T-cell (primary cell): ENCODE measurements at places on chromosomes 13 and 19.

DNA sequence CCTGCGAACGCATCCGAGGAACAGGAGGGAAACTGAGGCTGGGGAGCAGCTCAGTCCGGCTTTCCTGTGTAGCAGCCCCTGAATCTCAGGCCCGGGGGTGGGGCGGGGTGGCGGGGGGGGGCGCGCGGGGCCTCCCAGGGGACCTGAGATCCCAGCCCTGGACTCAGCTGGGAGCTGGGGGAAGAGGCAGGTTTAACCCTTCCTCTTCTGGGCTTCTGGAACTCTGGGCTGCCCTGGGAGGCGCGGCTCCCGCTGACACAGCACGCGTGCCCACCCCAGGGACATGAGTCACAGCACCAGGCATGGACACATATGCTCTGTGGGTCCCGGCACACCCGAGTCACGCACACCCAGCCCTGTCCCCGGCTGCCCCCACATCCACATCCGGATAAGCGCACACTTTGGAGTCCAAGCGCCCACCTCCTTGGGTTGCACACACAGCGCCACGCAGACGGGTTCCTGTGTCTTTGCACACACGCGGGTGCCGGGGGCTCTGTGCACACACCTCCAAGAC lies 3.5 kb upstream of the CIRBP start:
- no peak for DNase-seq

GRCh38 chr13:100399455-100399854 lies 189.1 kb downstream of the GGACT start:
- no peak for DNase-seq

DNA sequence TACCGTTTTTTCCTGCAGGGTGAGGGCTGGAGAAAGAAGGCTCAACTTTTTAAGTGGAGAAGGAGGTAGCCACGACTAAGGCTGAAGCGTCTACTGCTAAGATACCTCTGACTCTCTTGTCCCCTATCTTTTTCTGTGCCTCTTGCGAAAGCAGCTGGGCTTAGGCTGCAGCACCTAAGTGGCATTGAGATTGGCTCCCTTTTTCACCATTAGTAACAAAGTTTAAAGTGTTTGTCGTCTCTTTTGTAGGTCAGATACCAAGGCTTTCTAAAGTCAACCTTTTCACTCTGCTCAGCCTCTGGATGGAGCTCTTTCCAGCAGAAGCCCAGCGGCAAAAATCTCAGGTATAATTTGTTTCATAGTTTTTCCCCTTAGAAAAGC lies 887 bp downstream of the CDADC1 start:
- DNase-seq = no peak

- DNase-seq = no peak
Observed at GRCh38 chr19:18604820-18605159, 1.8 kb downstream of the CRLF1 start.

GRCh38 chr13:94596575-94596971 lies 621 bp upstream of the TGDS start:
- DNase-seq = no peak

DNA sequence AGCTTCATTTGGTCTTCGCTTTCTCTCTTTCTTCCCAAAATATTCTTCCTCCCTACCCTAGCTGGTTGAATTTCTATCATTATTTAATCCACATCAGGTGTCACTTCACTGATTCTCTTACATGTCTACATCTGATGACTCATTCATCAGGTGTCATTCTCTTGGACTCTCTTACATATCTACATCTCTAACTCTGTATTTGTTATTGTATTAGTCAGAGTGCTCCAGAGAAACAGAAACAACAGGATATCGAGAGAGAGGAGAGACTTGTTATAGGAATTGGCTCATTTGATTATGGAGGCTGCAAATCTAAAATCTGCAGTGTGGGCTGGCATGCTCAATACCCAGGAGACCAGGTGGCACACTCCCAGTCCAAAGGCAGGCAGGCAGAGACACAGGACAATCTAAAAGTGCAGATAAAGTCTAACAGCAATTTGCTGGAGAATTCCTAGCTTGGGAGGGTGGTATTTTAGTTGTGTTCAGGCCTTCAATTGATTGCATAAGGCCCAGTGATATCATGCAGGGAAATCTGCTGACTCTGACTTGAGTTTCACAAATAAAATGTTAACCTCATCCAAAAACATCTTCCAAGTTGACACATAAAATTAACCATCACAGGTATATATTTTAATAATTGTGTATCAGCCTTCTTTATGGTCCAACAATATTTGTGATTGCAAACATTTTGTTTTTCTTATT lies 541.4 kb upstream of the SLITRK5 start:
- DNase-seq = no peak

- DNase-seq = no peak
Observed at GRCh38 chr19:17555929-17556813, 722 bp downstream of the COLGALT1 start.

GRCh38 chr13:73870036-73870741 lies 264.0 kb downstream of the KLF12 start:
- no peak for DNase-seq

DNA sequence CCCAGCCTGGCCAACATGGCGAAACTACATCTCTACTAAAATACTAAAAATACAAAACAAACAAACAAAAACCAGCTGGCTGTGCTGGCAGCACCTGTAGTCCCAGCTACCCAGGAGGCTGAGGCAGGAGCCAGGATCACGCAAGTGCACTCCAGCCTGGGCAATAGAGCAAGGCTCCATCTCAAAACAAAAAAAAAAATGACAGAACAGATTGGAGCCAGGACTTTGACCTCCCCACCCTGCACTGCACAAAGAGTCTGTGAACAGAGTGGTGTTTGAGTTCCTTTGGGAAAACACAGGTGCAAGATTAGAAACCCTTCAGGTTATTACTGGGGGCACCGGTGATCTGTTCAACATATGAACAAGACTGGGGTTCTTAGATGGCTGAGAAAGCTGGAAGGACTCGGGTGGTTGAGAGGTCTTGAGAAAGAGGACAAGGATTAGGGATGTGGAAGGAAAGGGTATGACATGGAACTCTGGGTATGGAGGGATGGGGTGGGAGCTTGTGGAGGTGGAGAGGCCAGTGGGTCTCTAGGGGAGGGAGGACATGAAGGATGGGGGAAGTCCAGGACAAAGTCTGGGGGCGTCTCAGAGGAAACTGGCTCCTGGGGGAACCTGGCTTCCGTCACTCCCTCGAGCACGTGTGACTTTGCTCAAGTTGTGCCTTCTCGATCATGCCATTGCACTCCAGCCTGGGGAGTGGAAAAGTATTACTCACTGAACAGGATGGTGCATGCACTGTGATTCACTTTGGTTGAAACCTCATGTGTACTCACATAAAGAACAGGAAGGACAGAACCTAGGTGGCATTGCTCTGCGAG lies 25.9 kb downstream of the RCN3 start:
- DNase-seq = no peak
